ENCODE measurements at places on chromosomes 3 and 15.

DNA sequence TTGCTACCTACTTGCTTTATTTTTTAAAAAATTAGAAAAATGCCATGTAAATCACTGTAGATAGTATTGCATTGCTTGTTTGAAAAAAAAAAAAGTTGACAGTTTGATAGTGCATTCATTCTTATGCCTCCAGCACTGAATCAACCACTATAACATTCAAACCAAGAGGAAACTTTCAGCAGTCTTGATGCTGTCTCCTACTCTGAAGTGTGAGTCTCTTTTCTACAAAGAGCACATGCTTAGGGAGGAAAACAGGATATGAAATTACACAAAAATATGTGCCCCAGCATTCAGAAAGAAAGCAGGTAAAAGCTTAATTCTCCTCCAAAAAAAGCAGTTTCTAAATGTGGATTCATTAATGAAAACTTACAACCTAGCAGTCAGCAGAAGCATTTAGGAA, 78.3 kb downstream of the ZBTB20 start:
- DNase-seq, result no peak

GRCh38 chr15:66622591-66623022, 56.8 kb upstream of the LCTL start:
- DNase-seq, result no peak

DNA sequence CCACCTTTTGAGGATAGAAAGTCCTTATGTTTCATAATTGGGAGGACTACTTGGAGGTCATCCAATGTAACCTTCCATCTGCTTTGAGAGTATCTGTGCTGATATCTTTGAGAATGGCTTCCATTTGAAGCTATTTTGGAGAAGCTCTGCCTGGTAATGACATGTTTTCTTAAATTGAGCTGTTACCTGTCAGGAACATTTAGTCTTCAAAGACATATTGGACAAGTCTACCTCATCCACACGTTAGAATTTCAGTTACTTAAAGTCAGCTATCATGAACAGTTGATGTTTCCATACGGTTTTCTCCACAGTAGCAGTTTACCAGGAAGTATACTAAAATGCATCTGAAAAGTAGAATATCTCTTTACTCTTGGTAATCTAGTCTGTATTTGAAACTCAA, 318.5 kb downstream of the EDEM1 start:
- DNase-seq, result no peak

DNA sequence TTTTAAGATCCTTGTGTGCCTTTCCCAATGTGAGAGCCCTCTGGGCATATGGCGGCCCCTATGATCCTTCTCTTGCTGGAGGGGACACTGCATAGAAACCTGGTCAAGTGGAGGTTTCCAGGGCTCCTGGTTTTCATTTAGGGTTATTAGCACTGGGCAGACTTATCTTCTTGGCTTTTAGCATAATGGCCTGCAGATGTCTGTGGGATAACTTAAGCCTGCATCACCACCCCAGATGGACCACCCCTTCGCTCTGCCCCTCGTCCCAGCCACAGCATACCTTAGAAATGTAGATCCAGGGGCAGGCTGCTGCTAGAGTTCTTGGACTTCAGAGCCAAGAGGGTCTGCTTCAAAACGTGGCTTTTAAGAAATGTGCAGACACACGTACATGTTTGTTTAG, 340.3 kb upstream of the CTDSPL start:
- no peak for DNase-seq

- DNase-seq, result no peak
Measured at GRCh38 chr3:153624310-153625030, 462.4 kb downstream of the RAP2B start.

- no peak for DNase-seq
Measured at GRCh38 chr3:162555761-162556160, 1059.2 kb downstream of the OTOL1 start.

DNA sequence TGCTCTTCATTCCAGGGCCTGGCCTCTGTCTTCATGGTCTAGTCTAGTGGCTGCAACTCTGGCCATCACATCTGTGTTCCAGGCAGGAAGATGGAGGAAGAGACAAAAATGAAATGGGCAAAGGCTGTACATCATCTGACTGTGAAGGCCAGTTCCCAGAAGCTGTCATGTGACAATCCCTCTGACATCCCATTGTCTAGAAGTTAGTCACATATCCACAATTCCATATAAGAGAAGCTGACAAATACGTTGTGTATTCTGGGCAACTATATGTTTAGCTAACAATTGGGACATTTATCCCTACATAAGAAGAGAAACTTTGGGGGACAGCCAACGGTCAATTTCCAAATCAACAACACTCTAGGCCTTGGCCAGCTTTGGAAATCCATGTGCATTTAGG, 34.5 kb upstream of the C3orf70 start:
- no peak for DNase-seq
